Panc1 (cell line): ENCODE measurements at places on chromosomes 2 and 18.

DNA sequence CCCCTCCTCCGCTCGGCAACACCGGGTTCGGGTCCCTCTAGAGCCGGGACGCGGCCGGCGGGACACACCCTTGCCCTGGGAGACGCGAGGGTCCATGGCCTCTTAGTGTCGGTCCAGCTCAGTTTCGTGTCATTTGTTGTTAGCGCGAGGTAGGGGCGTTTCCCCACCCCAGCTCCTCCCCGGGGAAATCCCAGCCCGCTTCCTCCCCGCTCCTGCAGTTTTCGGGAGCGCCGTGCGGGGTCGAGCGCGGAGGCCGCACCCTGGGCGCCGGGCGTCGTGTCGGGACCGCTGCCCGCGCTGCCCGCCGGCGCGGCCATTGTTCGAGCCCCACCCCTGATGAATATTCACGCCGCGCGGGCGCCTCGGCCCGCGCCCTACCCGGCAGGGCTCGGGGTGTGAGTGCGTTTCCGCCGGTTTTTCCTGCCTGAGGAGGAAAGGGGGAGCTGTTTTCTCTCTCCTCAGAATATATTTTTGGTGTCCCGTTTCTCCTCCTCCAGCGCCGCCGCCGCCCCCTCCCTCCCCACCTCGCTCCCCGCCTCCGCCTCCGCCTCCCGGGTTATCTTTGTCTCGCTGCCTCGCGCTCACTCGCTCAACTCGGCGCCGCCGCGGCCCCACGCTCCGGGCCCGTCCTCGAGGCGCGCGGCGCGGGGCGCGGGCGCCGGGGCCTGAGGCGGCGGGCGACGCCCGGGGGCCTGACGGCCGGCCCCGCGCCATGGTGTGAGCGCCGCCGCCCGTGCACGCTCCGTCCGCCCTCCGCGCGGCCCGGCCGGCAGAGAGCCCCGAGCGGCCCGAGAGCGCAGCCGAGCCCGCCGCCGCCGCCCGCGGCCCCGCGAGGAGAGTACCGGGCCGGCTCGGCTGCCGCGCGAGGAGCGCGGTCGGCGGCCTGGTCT, at the start of gene MAP4K4:
TSS of gene MAP4K4 (plus strand) at position 584 of the 890 bp plus-strand sequence. CDS start 374 bp downstream, outside the sequence.
- DNase-seq: no peak

DNA sequence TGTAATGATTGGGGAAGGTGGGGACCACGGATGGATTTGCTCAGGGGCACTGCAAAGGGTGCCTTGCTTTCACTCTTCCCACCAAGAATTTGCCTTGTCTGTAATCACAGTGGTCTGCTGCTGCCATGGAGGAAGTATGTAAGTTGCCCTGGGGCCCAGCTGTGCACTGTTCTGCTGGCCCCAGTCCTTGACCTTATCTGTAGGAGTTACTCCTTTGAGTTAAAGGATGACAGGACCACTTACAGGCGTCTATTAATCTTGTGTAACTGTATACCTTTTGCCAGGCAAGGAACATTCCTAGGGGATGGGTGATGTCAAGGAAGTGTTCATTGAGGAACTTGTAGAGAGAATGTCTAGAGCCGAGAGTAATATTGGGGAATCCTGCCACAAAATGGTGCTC, 212.8 kb upstream of the LRRTM1 start:
- no peak for DNase-seq

- DNase-seq: peak; percentile 2
Measured at GRCh38 chr2:148021059-148021861, at the start of gene MBD5. Gene MBD5 (plus strand): TSS chr2:148021091.

DNA sequence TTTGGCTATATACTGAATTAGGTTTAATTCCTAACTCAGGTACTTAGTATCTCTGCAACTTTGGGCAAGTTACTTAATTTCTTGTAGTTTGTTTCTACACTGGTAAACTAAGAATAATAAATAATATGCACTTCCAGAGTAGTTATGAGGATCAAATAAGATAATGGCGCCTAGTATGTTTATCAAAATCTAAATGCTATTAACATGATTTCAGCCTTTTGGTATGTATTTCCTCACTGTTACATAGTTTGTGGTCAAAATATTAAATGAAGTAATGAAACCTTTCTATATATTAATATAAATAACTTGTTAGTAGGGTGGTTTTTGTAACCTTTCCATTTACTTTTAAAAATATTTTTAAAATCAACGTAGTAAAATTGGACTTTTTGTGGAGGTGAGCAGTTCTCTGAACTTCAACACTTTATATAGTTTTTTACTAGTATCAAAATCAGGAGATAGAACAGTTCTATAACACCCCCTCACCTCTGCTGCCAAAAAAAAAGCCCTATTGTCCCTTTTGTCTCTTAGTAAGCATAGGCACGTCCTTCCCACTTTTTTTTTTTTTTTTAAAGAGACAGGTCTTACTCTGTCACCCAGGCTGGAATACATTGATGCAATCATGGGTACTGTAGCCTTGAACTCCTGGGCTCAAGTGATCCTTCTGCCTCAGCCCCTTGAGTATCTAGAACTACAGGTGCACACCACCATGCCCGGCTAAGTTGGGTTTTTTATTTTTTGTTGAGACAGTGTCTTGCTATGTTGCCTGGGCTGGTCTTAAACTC, 44.8 kb downstream of the RAB3GAP1 start:
- no peak for DNase-seq

GRCh38 chr2:9959262-9959661, 7.8 kb downstream of the GRHL1 start:
- DNase-seq: no peak

DNA sequence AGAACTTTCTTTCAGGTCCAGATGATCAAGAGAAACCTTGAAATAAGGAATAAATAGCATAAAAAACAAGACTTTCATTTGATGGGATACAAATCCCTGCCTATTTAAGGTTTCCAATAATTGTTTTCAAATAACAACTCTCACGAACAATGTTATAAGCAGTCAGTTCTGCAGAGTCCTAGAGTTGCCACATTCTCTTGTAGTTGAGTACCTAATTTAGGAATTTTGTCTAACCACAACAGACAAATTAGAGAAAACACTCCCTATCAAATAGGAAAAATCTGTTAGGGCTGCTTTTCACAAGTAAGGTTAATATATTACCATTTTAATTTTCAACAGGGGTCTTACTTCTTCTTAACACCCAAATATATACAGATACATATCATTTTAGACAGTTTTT, 130.1 kb upstream of the CDH20 start:
- DNase-seq: no peak

DNA sequence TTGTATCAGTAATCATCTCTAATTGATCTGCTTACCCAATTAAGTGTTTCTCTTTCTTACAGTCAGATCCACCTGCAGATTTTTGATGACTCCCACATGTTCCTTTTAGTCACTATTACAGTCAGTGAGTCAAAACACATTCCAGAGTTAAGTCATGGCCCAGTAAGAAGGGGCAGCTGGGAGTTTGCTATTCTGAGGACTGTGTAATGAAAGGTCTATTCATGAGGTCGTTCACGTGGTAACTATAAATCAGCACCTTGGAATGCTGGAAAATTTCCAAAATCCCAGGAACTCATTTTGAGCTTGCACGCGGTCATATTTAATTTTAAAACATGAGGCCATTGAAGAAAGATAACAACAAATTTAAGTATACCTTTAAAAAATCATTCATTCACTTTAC, 252.5 kb downstream of the XIRP2 start:
- DNase-seq: peak; percentile 69

- DNase-seq: peak; percentile 18
Measured at GRCh38 chr2:177772529-177772928, 300.0 kb downstream of the PDE11A start.

DNA sequence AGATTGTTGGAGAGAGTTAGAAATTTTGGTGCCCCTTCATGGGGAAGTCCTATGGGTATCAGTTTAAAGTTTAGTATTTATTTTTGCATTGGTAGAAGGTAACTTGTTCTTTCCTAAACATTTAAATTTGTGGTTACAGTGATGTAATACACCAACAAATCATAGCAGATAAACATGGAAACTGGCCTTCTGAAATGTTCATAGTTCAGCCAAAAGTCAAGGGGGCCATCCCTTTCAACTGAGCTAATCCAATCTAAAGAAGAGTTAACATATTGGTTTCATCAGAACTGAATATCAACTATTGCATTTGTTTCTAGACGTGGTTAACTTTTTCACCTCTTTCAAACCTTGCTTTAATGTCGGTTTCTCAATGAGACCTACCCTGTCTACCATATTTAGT, 46.3 kb downstream of the PPP1R1C start:
- no peak for DNase-seq

- no peak for DNase-seq
Measured at GRCh38 chr2:5360081-5360480, 332.1 kb upstream of the SOX11 start.

DNA sequence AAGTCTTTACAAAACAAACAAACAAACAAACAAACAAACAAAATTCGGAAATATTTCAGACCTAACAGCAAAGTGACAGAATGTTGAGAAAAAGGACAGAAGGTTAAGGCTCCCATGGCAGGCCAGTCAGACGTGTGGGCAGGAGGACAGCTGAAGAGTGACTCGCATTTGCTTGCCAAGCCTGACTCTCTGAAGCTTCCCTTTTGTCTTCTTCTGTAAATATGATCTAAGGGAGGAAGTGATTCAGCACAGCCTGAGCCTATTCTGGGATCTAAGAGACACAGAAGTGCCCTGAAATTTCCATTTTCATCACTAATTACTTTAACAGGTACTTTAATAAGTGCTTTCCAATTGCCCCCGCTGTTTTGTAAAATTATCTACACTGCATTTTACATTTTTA, 134.0 kb upstream of the LYPD1 start:
- no peak for DNase-seq

DNA sequence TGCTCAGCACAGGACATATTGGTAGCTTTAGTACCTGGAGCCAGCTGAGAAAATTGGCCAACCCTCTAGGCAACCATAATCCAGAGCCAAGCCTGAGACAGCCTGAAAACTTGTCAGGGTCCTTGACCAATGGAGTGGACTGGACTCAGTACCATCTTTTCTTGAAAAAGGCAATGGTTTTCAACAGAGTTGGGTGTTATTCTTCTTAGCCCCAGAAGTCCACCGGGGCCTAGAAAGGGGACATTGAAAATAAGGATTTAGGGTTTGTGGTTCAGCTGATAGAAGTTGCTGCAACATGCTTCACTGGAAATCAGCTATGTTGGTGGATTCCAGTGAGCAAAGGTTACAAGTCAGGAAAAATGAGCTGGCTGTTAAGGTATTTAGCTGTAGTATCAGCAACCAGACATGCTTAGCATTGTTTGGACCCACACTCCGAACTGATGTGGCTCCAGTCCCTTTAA, 22.1 kb upstream of the CNOT11 start:
- no peak for DNase-seq

DNA sequence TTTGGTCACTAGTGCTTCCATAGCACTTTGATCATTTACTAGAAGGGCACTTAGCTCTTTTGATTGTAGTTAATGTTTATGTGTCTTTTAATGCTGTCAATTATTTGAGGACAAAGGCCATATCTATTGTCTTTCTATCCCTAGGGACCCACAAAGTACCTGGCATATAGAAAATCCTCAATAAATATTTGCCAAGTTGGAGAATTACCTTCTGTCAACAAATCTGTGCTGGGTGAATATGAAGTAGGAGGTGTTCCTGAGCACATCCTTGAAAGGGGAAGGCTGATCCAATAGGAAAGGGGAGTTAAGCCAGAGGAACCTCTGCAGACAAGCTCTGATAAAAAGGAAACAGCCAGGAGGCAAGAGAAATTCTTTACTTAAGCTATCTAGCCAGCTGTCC, 8.2 kb downstream of the DPP4 start:
- DNase-seq: no peak

- DNase-seq: peak; percentile 94
Measured at GRCh38 chr2:677056-677958, at the start of gene TMEM18. Gene TMEM18 (minus strand): TSS chr2:677406. CDS start chr2:677345, 61 bp downstream.

DNA sequence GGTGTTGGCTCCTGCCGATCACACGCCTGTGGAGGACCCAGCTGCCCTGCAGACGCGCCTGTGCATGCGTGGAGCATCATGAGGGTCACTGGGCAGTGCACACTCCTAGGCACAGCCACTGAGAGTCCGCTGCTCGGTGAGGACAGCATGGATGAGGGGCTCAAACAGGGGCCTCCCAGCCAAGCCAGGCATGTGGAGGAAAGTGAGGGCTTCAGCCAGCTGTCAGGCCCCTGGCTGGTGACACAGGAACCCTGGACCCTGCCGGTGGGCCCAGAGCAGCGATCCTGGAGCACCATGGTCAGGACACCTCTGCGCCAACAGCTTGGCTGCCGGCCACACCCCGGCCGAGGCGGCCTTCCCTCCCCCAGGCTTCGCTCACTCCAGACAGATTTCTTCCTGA, 171.2 kb downstream of the RTP5 start:
- no peak for DNase-seq

- no peak for DNase-seq
Measured at GRCh38 chr18:33277431-33277830, 163.1 kb downstream of the CCDC178 start.

- DNase-seq: no peak
Measured at GRCh38 chr18:11767935-11768334, 78.9 kb downstream of the GNAL start.

- DNase-seq: no peak
Measured at GRCh38 chr18:8616028-8616401, 6.8 kb downstream of the RAB12 start.
